ENCODE measurements at places on chromosomes 16 and 17. TPM values are rescaled to one million over a fixed set of nuclear protein-coding genes. Genes with fewer than 3 reads are reported as not detected.

GRCh38 chr17:50769884-50770283, 2.6 kb upstream of the ANKRD40CL start:
- DNase-seq: no peak

GRCh38 chr17:44976206-44976605, 8.1 kb upstream of the C1QL1 start:
- DNase-seq: no peak

DNA sequence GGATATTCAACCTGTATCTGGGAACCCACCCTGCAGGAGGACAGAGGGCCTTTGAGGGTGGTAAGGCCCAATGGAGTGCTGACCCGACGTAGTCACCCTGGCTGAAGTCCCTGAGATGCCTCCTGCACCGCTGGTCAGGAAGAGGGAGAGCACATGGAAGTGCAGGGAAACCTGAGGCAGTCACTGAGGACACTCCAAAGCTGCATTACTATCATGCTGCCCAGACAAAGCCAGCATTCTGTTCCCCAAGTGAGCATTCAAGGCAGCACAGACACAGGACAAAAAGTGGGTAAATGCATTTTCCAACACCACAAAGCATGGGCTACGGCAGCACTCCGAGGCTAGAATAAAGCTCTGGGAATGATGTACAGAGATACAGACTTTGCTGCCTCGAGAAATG, 46.8 kb upstream of the BCAR1 start:
- no peak for DNase-seq

DNA sequence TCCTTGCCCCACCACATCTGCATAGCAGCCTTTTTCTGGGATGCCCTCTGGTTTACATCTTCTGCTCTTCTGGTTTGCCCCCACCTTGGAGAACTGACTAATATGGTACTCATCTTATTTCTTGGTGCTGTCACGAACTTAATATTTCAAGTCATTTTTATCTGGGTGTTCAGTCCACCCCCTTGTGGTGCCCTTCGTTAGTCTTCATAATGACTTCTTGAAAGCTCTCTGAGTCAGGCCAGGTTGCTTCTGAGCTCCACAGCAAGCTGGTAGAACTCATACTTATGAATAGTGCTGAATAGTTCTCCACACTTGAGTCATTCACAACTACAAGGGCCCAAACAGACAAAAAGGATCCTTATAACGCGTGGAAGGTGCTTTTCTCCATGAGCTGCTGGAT, 35.8 kb upstream of the TEKT3 start:
- DNase-seq: peak; percentile 96

GRCh38 chr17:76452127-76452659, 759 bp downstream of the UBE2O start:
- no peak for DNase-seq

GRCh38 chr17:28773736-28774135, 29.9 kb downstream of the TRAF4 start:
- no peak for DNase-seq

- peak; percentile 44 for DNase-seq
Measured at GRCh38 chr16:70685061-70685937, 554 bp downstream of the MTSS2 start.

DNA sequence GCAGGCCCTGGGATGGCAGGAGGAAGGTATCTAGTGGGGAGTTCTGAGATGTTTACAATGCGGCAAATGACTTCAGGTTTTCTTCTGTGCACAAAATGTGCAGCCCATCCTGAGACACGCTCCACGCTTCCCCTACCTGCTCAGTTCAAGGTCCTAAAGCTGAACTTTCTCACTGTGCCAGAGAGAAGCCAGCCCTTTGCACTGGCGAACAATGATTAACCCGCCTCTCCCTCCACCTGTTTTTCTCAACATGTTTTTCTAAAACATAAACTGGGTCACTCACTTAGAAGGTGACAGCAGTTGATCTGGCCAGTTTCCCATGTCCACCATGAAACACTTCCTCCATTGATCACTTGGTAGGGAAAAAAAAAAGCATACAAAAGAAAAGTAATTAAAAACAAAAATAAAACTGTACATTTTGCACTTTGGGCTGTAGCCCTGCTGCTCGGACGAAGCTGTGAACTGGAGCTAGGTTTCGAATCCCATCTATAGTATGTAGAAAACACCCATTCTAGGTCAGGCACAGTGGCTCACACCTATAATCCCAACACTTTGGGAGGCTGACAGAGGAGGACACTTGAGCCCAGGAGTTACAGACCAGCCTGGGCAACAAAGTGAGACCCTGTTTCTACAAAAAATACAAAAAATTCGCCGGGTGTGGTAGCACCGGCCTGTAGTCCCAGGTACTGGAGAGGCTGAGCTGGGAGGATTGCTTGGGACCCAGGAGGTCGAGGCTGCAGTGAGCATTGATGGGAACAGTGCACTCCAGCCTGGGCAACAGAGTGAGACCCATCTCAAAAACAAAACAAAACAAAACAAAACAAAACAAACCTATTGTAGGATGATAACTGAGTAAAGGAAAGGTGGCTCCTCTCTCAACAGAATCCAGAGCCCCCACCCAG, 6.1 kb upstream of the G6PC1 start:
- DNase-seq: no peak

USP22 gene
- total RNA-seq: 161 TPM

ALDOC gene
- total RNA-seq: 36.4 TPM

TEX14 gene
- not detected for total RNA-seq

AANAT gene
- total RNA-seq: not detected
